AG10803 (cell line): ENCODE measurements at places on chromosomes 4 and X.
A peak's percentile ranks its signal among the peaks of the same experiment; 100 is the strongest.

DNA sequence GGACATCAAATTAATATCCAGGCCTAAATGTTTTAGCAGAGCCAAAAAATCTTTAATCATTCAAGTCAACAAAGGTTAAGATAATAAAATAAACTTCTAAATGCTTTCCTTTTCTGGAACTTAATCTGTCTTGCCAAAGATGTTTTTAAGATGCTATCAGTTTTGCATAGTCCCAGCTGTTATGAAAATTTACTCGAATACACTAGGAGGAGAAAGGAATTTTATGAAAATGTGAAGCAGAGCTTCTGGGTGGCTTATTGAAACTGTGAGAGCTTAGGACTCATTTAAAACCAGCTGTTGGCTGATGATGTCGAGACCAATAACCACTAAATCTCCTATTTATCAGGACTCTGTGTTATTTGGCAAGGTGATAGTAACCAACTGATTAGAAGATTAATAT, 202.2 kb upstream of the ETNPPL start:
- no peak for DNase-seq

- DNase-seq: no peak
Observed at GRCh38 chr4:112287258-112287989, 1.7 kb upstream of the TIFA start.

DNA sequence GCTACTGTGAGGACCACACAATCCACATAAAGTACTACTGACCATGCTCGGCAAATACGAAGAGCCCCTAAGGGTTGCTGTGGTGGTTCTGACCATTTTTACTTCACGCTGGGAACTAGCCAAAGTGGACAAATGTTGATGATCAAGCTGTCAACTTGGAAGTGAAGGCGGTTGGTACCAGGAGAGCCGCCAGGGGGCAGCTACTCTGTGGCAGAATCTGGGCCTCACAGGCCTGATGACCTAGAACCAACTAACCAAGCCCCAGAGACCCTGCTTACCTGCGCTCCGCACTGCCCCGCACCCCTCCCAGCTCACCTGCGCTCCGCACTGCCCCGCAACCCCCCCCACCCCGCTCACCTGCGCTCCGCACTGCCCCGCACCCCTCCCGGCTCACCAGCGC, 5.6 kb downstream of the GAK start:
- DNase-seq: no peak

DNA sequence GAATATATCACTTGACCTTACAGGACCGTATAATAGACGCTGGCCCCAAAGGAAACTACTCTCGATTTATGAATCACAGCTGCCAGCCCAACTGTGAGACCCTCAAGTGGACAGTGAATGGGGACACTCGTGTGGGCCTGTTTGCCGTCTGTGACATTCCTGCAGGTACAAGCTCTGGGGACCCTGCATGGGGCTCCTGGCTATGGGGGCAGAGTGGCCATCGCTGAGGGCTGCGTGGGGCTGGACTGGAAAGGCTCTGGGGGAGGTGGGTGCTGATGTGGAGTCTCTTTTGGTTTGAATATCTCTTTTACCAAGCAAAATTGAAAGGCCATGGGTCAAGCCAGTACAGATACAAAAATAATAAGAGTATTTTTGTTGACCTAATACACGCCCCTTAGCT, 33.9 kb downstream of the NELFA start:
- DNase-seq: no peak

DNA sequence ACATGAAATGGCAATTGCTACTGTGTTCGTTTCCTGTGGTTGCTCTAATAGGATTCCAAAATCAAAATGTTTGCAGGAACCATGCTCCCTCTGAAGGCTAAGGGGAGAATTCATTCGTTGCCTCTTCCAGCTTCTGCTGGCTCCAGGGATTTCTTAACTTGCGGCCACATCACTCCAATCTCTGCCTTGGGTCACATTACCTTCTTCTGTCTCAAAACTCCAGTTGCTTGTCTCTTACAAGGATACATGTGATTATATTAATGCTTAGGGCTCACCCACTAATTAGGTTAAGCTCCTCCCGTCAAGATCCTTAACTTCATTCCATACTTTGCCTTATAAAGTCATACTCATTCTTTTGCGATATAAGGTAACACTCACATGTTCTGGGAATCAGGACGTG, 208.4 kb downstream of the RBM46 start:
- no peak for DNase-seq

DNA sequence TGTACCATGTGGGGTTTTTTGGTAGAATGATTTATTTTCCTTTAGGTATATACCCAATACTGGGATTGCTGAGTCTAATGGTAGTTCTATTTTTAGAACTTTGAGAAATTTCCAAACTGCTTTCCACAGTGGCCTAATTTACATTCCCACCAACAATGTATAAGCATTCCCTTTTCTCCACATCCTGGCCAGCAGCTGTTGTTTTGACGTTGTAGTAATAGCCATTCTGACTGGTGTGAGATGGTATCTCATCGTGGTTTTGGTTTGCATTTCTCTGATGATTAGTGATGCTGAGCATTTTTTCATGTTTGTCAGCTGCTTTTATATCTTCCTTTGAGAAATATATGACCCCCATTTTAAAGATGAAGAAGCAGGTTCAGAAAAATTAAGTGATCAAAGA, 153.7 kb downstream of the CBR4 start:
- peak; percentile 96 for DNase-seq

GRCh38 chr4:7686070-7686870, 251.5 kb upstream of the PSAPL1 start:
- DNase-seq: no peak

DNA sequence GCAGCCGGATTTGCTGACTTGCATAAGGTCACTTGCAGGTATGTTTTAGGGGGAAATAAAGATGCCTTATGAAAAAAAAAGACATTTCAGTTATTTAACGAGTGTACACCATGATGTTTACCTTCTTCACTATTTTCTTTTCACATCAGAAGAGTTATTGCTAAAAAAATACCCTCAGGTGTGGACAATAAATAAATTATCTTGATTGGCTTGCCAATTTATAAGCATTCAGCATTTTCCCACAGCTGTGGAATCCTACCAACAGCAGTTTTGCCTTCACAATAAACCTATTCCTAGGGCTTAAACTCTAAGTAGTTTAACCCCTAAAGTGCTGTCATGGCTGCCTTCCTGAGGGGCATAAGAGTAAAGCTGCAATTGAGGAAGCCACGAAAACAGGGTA, 83.4 kb upstream of the S100G start:
- no peak for DNase-seq

GRCh38 chr4:1172228-1172851, at the start of gene SPON2:
SPON2 (minus strand) TSS chr4:1172583.
- DNase-seq: peak; percentile 26

DNA sequence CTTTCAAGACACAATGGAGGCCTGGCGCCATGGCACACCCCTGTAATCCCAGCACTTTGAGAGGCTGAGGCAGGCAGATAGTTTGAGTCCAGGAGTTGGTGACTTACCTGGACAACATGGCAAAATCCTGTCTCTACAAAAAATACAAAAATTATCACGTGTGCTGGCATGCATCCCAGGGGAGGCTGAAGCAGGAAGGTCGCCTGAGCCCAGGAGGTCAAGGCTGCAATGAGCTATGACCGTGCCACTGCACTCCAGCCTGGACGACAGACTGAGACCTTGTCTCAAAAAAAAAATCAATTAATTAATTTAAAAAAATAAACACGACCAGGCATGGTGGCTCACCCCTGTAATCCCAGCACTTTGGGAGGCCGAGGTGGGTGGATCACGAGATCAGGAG, 2.0 kb upstream of the CTPS2 start:
- no peak for DNase-seq

- DNase-seq: no peak
Observed at GRCh38 chr4:8355306-8355705, 85.2 kb downstream of the ACOX3 start.

DNA sequence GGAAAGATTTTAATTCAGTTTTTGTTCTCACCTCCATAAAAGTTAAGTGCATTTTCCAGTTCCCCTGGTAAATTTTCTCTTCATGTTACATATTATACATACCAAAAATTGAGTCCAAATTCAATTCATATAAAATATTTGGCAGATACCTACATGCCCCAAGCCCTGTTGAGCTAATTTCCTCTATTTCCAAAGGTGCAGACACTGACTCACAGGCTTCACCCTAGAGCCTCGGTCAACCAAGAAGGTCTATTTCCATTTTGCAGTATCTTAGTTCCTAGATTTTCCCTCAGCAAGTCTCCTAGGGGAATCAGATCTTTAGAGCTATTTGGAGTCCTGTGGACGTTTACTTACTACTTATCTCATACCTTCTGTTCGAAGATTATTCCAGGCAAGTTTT, 174.4 kb downstream of the TSPAN5 start:
- DNase-seq: no peak

GRCh38 chr4:145301386-145302080, 121.1 kb upstream of the OTUD4 start:
- DNase-seq: no peak

GRCh38 chr4:150931796-150932195, 83.3 kb downstream of the LRBA start:
- no peak for DNase-seq

GRCh38 chrX:137565921-137566745, at the start of gene ZIC3:
ZIC3 (plus strand) TSS chrX:137566127; CDS start chrX:137566692, 565 bp downstream.
- peak; percentile 0 for DNase-seq

GRCh38 chr4:120671538-120671937, 251.0 kb downstream of the PRDM5 start:
- DNase-seq: no peak

- DNase-seq: no peak
Observed at GRCh38 chr4:92232566-92232965, 71.2 kb upstream of the GRID2 start.

DNA sequence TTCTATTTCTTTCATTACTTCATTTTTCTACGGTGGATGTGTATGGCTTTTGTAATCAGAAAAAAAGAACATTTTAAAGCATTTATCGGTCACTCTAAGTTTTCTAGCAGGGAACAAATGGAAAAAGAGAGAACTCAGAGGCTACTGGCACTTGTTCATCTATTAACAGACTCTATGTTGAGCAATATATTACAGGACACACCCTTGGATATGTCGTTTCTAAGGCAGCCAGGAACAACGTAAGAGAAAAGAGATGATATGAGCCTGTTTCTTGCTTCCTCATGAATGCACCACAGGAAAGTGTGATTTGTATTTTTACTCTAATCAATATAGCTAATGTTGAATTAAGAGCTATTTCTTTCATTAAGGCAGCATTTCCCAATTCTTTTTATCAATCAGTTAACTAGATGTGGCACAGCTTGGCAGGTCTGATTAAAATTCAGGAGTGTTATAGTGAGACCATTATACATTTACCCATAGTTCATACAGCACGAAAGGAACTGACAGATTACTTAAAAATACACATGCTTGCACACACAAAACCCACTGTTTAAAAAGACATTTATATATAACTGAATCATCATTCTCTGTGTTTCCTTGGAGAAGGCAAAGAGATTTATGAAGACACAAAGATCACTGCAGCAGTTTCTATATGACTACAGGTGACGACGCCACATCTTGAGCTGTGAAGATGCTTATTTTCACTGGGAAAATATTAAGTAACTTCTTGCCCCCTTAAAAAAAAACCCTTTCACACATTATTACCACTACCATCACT, 13.0 kb downstream of the RAB9B start:
- peak; percentile 21 for DNase-seq

GRCh38 chr4:1720163-1720983, 750 bp downstream of the TMEM129 start:
- DNase-seq: peak; percentile 49

- DNase-seq: no peak
Observed at GRCh38 chrX:49209434-49210251, 9.7 kb upstream of the SYP start.

DNA sequence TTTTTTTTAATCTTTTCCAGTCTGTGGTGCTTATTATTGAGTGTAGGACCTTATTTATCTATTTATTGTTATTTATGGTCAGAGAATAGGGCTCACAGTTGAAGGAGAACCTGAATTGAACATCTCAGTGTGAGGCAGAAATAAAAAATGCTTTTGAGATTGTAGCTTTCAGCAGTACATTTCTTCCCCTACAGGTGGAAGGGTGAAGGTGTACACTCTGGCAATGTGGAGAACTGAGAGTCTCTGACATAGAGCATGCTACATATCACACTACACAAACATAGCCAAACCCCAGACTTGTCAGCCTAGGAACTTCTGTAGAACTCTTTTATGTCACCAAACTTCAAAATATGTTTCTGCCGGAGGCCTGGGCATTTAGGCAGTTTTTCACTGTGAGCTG, 140.2 kb downstream of the STIM2 start:
- DNase-seq: no peak

DNA sequence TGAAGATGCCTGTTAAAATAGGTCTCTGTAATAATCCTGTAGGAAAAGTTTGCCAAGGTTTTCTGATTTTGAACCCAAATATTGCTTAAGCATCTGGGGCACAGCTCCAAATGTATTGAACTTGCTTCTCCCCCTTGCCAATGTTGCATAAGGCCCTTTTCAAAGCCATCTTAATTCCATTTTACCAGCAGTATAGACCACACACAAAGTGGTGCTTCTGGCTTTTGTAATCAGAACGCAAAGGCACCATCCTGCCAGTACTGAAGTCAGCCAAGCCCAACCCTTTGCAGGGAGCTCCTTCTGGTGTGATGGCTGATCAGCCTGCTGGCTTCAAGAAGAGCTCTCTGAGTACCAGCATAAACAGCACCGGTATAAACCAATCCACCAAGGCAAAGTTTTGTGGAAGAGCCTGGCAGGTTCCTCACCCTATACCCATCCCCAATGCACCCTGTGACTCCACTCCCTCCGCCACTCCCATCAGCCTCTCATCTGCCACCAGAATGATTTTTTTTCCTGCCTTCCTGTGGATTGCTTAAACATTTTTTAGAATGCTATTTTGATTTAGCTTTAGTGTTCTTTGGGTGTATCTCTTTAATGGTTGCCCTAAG, 39.2 kb upstream of the USP9X start:
- peak; percentile 84 for DNase-seq

DNA sequence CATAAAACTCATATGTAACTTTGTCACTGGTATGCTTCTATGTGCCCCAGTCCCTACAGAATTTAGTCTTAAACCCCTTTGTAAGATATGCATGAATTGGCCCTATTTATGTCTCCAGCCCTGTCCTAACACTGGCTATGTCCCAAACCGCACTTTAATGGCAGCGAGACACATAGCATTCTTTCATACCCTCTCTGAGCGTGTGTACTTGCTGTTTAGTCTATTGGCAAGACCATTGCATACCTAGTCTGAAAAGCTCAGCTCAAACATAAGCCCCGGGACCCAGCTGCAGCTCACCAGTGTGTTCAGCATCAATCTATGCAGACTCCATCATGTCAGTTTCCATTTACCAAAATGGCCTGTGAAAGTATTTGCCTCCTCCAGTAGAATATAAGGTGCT, 1018.4 kb upstream of the TENM3 start:
- peak; percentile 3 for DNase-seq

GRCh38 chr4:78803983-78804382, 27.8 kb downstream of the BMP2K start:
- no peak for DNase-seq

DNA sequence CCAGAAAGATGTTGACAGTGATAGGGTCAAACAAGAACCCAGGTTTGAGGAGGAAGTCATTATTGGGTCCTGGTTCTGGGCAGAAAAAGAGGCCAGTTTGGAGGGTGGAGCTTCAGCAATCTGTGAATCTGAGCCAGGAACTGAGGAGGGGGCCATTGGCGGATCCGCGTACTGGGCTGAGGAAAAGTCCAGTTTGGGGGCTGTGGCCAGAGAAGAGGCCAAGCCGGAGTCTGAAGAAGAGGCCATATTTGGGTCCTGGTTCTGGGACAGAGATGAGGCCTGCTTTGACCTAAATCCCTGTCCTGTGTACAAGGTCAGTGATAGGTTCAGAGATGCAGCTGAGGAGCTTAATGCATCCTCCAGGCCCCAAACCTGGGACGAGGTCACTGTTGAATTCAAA, 3.7 kb downstream of the GPRASP2 start:
- no peak for DNase-seq

- DNase-seq: no peak
Observed at GRCh38 chrX:118498351-118498750, 2.7 kb downstream of the DOCK11 start.
